ENCODE measurements at places on chromosomes 5 and 9.

DNA sequence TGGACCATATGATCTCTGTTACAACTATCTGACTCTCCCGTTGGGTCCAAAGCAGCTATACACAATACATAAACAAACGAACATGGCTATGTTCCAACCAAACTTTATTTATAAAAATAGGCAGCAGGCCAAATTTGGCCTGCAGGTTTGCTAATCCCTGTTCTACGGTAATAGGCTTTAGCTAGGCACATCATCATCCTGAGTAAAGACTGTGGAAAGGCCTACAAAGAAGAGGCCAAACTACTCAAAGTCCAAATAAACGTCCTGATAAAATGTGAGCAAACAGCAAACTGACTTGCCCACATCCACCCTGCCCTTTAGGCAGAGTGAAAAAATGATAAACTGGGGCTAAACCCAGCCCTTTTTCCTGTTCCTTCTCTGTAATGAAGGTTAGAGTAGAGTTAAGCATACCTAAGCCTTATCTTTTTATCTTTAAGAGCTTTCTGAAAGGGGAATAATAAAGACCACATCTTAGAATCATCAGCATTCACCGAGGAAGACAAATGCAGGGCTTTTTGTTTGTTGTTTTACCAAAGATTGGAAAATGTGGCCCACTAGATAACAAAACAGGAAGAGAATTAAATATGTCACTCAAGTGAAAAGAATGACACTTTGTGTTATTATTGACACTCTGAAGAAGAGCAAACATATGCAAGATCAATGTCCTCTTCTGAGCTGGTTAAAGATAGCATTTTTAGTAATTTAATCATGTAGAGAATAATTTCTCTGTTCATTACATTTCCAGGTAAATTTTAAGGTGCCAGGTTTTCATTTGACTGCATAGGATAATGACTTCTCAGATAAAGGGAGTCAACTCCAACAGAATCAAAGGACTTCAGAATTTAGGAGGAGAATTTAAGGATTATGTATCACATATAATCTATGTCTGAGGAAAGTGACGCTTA is 160.0 kb upstream of the GNA14 start:
- no peak for DNase-seq

DNA sequence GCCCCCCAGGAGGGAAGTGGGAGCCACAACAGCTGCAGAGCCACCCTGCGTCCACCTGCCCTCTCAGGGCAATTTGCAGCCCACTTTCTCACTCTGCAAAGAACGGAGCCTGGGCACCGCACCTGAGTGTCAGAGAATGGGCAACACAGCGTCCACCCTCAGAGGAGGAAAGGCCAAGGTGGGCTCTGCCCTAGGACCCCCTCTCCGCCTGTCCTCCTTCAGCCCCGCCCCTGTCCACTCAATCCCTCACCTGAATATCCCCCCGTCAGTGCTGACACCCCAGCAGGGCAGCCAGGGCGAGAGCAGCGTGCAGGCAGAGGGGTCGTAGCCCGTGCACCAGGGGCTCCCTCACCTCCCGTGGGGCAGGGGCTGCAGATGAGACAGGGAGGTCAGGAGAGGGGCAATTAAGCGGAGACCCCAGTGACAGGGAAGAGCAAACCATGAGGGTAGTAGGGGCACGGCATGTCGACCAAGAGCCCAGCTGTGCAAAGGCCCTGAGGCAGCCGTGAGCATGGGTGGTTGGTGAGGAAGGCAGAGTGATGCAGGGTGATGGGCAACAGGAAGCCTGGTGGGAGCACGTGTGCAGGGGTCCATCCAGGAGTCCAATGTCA is 140.3 kb downstream of the OLFM1 start:
- peak; percentile 42 for DNase-seq

DNA sequence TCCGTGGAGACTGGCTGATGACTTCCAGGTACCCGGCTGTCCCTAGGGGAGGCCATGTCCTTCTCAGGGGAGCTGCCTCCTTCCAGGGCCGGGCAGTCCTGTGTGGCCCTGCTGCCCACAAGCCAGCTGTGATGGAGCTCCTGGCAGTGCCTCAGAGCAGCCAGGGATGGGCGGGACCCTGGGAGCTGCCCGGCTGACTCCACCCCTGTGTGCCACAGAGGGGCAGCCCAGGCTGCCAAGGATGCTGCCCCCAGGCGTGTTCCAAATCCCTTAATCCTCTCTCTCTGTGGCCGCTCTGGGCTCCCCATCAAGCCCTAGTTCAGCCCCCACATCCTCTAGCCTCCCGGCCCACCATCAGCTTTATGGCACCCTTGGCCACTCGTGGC is 7.0 kb upstream of the SCGB3A1 start:
- no peak for DNase-seq

DNA sequence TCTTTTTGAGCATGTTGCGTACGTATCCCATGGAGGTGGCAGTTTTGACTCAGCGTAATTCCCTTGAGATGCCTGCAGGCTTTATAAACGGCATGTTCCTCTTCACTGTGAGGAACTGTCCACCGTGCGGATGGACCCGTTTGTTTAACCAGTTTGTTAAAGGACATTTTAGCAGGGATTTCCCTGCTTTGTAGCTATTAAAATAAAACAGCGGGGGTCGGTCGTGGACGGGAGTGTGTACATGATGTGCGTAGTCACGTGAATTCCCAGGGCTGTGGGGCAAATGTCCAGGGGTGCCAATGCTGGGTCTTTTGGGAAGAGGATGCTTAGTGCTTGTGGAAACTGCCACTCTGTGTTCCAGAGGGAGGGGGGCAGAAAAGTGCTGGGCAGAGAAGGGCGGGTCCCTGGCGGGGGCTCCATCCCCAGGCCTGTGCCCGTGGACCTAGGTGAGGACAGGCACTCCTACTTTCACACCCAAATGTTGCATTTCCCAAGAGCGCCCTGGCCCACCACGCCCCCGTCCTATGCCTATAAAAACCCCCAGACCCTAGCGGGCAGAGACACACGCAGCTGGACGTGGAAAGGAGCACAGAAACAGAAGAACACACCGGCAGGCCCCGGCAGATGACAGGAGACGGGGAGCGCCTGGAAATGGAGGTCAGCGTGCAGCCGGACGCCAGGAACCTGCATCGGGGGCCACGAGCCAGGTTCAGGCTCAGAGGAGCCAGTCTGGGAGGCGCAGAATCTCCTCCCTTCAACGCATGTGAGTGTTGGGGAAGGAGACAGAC is 4.0 kb upstream of the TERT start:
- DNase-seq: peak; percentile 64

- peak; percentile 17 for DNase-seq
Observed at GRCh38 chr9:34513567-34514214, 9.1 kb downstream of the ENHO start.

DNA sequence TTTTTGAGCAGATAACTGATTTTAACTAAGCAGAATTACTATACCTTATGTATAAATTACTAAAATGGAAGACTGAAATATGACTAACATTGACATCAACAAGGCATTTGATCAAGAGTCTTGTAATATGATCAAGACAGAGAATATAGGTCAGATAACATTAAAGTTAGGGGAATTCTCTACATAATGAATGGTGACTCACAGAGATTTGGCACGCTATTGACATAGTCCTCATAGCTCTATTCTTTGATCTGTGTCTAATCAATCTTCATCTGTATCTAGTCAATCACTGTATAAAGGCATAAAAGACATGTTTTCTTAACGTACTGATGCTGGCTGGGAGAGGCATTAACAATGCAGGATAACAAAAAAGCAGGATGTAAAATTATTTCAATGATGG is 17.4 kb downstream of the ABITRAM start:
- DNase-seq: no peak

DNA sequence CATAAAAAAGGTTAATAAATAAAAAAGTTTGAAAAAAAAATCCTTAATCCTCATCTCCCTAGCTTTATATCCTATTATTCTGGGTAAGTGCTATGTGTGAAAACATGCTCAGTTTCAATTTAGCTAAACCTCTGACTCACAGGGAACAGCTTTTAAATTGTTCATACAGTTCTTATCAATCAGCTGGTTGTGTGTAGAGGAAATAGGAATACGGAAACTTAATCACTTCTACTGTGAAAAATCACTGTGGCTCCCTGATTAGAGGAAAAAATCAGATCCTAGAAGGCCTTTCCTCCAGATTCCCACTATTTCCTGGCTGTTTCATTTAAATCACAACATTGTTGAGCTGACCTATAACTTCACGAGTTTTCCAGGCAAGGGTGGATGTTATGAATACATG is 120.5 kb downstream of the MARCHF3 start:
- no peak for DNase-seq

DNA sequence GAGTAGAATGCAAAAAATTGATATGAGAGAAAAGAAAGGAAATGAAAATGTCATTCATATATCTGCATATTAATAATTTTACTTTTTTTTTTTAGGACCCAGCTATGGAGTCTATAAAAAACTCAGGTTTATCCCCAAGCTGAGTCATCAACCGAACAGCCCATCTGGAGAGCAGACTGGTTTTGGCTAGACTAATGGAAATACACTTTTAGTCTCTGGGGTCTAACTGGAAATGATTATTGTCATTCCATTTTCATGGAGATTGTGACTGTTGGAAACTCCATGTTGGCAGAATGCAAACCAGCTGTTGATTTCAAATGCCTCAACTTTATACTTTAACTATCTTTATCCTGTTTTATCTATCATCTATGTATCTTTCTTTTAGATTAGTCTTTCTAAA is 28.7 kb downstream of the ANXA1 start:
- DNase-seq: no peak

GRCh38 chr9:81560851-81561732 is 128.3 kb downstream of the TLE1 start:
- no peak for DNase-seq

GRCh38 chr9:107472581-107473340 is 16.8 kb downstream of the KLF4 start:
- DNase-seq: no peak

GRCh38 chr5:120476063-120476462 is 12.0 kb downstream of the PRR16 start:
- DNase-seq: no peak

GRCh38 chr5:38426490-38426889 is 130.0 kb downstream of the LIFR start:
- DNase-seq: peak; percentile 5

DNA sequence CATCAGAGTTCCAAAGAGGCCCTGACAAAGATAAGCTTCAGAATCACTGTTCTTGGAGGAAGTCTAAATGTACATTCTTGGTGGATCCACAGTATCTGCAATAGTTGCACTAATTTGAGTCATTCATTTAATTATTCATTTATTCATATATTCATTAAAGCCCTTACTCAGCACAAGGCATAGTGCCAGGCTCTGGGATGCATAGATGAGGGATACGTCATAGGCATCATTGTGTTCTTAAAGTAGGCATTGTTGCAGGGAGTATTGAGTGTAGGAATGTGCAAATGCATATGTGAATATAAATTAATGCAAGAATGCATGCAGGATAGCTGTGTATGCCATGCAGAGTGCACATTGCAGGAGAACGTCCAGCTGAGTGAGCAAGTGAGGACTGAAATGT is 100.7 kb downstream of the DRD1 start:
- DNase-seq: no peak

DNA sequence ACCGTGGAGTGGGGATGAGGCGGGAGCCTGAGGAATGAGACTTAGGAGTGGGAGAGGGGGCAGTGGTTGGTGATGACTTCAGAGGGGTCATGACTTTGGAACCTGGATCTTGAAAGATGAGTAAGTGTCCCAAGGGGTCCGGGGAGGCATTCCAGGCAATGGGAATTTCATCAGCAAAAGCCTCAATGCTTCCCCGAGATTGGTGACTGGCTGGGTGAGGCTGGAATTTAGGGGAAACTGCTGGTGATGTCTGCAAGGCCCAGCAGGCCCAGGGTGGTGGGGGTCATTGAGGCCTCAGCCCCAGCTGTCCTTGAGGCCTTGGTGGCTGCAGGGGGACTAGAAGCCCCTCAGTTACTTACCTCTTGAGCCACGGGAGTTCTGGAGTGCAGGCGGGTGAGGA is 7.5 kb downstream of the NDST1 start:
- no peak for DNase-seq

GRCh38 chr5:17163221-17163620 is 54.2 kb upstream of the BASP1 start:
- no peak for DNase-seq

DNA sequence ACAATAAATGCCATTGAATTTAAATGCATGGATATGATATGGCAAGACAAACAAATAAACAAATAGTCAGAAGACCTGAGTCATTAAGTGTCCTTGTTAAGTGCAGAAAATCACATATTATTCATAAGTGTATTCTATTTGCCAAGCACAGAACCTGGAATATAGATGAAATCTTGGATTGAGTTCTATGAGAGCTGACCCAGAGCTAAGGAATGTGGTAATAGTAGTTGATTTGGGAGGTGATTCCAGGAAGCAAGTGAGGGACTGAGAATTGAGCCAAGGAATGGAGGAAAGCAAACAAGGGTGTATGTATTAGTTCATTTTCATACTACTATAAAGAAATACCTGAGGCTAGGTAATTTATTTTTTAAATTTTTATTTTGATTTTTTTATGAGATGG is 208.9 kb downstream of the TRIM32 start:
- no peak for DNase-seq

GRCh38 chr5:134534726-134535110 is 9.2 kb downstream of the JADE2 start:
- DNase-seq: no peak

GRCh38 chr5:110258460-110259216 is 467.8 kb downstream of the TMEM232 start:
- DNase-seq: no peak

DNA sequence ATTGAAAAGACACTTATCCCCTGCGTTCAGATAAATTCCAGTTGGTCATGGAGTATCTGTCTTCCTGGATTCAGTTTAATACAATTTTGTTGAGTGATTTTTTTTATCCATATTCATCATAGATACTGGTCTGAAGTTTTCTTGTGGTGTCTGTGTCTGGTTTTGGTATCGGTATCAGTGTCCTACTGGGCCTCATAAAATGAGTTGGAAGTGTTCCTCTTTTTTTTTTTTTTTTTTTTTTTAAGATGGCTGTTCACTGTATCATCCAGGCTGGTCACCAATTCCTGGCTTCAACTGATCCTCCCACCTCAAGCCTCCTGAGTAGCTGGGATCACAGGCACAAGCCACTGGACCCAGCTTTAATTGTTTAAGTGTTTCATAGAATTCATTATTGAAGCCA is 2.9 kb upstream of the CAMSAP1 start:
- DNase-seq: no peak

- no peak for DNase-seq
Observed at GRCh38 chr9:94734054-94734754, 7.7 kb downstream of the AOPEP start.

DNA sequence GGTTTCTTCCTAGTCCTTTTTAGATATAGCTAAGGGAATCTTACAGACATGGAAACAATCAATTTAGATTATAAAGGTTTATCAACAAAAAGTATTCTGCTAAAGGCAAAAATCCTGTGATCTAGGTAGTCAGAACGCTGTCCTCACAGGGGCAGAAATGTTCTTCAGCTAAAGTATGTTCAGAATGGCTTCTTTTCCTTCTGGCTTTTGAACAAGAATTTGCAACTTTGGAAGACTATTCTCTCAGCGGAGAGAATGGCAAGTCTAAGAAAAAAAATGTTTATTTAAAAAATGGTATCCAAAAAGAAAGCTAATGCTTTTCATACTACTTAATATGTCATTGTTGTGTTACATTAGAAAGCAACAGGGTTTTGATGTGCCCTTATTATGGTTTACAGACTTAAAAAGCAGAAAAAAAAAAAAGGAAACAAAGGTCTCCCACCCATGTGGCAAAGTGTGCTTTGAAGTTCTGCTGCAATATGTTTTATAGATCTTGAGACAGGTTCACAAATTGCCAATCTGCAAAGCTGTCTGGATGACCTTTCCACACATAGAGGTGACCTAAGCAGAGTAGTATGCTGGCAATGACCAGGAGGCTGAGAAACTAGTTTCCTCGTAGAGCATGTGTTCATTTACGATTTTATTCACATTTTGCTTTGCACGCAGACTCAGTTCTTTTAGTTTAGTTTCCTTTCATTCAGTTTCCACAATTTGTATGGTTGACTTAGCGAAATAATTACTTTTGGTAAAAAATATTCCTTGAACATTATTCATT is 45.1 kb upstream of the PJA2 start:
- no peak for DNase-seq
